ENCODE measurements at places on chromosomes 13 and 19.

GRCh38 chr13:109233293-109233692 is 553.1 kb downstream of the IRS2 start:
- no peak for DNase-seq

- no peak for DNase-seq
These were observed 22.3 kb downstream of the PEPD start for GRCh38 chr19:33499248-33499647.

DNA sequence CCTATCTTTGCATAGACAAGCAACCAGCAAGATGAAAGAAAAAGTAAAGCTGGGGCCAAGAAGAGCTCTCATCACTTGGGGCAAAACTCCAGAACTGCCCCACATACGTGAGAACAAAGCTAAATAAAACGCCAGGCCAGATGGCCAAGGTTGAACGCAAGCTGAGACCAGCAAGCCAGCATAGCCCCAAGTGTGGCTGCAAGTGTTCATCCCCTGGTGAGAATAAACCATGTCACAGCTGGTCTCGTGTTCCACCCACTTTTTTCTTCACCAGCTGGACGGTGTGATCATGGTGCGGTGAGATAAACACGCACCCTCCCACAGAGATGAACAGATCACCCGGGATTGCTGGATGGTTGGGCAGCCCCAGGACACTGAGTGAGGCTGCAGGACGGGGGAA is 109.6 kb upstream of the CACNA1A start:
- DNase-seq = no peak

GRCh38 chr19:29568036-29569025 is 37.8 kb upstream of the POP4 start:
- no peak for DNase-seq

DNA sequence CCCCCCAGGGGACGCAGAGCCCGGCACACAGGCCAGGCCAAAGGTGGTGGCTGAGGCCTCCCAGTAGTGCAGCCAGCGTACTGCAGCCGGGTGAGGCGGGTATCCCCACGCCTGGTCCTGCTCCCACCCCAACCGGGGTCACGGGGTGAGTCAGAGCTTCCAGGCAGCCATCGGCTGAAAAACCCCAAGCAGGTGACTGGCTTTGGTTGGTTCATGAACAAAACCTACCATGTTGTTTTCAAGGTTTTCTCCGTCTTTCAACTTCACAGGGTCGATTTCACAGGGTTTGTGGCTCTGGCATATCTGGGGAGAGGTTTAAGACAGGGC is 42.1 kb upstream of the C13orf46 start:
- DNase-seq = no peak

DNA sequence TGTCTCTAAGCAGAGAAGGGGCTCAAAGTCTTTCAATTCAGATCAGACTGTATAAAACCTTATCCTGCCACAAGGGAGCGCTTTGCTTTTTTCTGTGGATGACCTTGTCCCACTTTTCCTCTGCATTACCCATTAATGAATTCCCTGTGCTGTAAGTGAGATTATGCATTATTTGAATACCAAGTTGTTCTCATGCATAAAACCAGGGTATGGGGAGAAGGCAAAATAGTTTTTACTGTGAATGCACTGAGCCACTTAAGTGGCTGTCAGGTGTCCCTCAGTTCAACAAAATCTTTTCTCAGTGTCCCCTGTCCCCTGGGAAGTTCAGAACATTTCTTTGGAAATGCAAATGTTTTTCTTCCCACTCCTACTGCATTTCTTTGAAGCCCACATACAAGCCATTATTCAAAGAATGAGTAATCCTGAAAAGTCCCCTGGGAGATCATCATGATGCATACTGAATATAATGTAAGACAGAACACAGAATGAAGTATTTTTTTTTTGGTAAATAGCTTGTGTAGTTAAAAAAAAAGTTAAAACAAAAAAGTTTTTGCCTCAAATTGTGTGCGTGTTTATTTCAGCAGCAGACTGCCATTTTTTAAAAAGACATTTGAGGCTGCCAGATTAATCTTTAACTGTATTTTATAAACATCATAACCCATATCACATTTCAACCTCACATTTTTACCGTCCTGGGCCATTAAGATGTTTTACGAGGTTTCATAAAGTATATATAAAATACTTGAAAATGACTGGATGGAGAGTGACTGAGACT is 506.7 kb upstream of the PCDH9 start:
- no peak for DNase-seq

DNA sequence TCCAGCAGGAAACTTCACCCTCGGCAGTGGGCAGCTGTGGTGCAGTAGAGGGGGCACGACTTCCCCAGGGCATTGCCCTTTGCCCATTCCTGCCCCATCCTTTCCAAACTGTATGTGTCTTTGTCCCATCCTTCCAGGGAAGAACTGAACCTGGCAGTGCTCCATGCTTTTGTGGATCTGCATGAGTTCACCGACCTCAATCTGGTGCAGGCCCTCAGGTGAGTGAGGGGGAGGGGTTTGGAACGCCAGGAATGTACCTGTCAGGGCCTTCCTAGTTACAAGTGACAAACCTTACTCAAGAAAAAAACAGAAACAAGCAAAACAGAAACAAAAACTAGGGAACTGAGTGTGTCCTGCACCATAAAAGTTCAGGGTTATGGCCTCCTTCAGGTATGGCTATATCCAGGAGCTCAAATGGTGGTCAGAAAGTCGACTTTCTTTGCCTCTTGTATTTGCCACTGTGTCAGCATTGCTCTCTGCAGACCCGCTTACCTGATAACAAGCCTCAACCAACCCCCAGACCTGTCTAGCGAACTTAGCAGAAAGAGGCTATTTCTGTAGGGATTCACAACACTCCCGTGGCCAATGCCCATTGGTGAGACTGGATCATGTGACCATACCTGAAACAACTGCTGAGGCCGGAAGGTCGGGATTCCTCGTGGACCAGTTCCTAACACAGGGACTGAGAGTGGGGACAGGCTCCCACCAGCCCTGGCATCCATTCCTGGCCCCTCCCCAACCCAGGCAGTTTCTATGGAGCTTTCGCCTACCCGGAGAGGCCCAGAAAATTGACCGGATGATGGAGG is 4.2 kb downstream of the CYTH2 start:
- DNase-seq = no peak

Data from HCT116 (cell line).